Caco-2 (cell line): ENCODE measurements at places on chromosomes 3 and 15. TPM values are rescaled to one million over a fixed set of nuclear protein-coding genes. Genes with fewer than 3 reads are reported as not detected.

DNA sequence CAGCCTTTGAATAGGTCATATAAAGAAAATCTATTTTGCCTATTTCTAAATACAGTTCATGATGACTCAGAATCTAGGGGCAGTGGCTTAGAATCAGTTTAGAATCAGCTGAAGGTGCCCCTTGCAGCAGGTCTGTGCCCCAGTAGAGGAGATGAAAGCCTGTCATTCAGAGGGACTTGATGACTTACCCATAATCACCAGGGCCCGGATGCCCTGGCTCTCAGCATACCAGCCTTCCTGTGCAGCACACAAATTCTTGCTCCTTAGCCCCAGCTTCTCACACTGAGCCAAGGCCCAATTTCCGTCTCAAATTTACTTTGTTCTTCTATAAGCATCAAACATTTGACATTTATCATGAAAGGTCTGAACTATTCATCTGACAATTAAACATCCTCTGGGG is 83.2 kb upstream of the EOMES start:
- DNase-seq = no peak

SQOR gene
- total RNA-seq = 5.0 and 7.5 TPM in 2 replicates

GP5 gene
- total RNA-seq = 0.12 and 0.25 TPM in 2 replicates

DNA sequence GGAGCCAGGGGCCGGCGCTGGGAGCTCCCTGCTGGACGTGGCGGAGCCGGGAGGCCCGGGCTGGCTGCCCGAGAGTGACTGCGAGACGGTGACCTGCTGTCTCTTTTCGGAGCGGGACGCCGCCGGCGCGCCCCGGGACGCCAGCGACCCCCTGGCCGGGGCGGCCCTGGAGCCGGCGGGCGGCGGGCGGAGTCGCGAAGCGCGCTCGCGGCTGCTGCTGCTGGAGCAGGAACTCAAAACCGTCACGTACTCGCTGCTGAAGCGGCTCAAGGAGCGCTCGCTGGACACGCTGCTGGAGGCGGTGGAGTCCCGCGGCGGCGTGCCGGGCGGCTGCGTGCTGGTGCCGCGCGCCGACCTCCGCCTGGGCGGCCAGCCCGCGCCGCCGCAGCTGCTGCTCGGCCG is 1.5 kb downstream of the SMAD6 start:
- DNase-seq = no peak

DNA sequence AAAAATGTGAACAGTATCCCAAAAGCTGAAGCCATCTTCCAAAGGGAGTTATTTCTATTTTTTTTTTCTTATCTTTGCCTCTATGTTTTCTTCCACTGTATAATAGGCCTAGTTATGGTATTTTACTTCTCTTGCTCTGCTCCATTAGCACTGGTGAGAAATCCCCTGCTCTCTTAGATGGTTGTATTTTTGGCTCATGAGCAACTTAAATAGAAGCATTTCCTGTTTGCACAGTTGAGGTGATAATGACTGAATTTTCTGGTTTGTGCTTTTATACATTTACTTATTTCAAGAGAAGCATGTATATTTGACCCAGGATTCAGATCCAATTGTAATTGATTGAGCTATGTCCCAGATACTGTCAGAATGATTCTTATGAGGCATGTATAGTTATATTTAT is 61.6 kb upstream of the CD200R1L start:
- DNase-seq = no peak

CNTN4 gene
- 51.3 and 59.7 TPM in 2 replicates for total RNA-seq

DNA sequence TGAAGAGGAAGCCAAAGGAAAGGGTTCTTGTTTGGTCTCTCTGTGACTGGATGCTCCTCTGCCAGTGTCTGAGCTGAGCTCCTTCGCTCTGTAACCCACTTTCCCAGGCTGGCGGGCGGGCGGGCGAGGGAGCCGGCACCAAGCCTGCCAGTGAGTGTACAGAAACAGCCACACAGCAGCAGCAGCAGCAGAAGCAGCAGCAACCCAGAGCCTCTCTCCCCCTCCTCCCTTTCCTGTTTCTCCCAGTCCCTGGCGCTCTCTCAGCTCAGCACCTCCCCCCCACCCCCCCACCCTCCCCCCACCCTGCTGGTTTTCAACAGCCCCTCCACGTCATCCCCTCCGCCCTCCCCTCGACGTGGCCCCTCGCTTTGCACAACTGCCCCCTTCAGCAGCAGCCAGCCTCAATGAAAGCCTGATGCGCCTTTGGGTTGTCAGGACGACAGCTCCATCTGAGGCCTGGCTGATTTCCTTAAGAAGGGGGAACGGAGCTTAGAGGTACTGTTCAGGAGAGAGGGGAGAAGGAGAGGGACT is at the start of gene LSAMP:
TSS of gene LSAMP (minus strand) at position 177 of the 531 bp plus-strand sequence.
- no peak for DNase-seq

DNA sequence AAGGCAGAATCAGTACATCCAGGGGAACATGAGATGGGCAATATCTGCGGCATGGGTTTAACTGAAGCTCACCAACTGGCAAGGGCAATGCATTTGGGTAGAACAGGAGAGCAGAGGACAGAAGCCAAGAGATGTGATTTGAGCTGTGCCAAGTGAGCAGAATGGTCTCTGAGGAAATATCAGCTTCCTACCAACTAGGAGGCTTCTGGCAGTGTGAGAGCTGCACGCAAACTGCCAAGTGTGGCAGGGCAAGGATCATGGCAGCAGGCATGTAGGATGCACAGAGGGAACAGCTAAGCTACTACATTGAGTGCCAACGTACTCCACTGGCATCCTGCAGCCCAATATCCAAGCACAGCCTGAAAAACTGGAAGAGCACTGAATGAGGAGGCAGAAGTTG is 1036.5 kb downstream of the TUSC7 start:
- DNase-seq = no peak

- no peak for DNase-seq
These were observed 335.9 kb upstream of the KCNMB2 start for GRCh38 chr3:178200316-178200715.

RAP2B gene
- total RNA-seq = 11.5 and 13.2 TPM in 2 replicates

NOX5 gene
- total RNA-seq = 0.05 TPM in 1 of 2 replicates, not detected in the other

TRIM69 gene
- total RNA-seq = 5.8 and 6.7 TPM in 2 replicates

DNA sequence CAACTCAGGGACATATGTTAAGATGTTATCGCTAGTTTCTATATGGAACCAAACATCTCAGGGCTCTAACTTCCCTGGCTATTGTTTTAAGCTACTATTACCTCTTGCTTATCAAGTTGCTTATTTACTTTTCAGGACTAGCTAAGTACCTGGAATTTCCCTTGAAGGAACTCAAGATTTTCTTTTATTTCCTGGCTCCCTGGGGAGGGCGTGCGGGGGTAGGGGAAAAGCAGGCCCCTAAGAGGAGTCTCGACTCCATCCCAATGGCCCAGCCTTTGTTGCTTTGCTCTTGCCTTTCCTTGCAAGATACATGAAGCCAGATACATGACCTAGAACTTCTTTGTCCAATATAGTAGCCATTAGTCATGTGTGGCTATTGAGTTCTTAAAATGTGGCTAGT is 76.9 kb upstream of the STXBP5L start:
- no peak for DNase-seq

PEX5L gene
- total RNA-seq = not detected in 2 replicates

GRCh38 chr3:4703054-4703480 is 209.9 kb downstream of the ITPR1 start:
- no peak for DNase-seq

- no peak for DNase-seq
These were observed 2.6 kb upstream of the ULK3 start for GRCh38 chr15:74845581-74845980.

- no peak for DNase-seq
These were observed 16.1 kb downstream of the C3orf22 start for GRCh38 chr3:126542340-126543241.

FEZF2 gene
- total RNA-seq = not detected in 2 replicates

DNA sequence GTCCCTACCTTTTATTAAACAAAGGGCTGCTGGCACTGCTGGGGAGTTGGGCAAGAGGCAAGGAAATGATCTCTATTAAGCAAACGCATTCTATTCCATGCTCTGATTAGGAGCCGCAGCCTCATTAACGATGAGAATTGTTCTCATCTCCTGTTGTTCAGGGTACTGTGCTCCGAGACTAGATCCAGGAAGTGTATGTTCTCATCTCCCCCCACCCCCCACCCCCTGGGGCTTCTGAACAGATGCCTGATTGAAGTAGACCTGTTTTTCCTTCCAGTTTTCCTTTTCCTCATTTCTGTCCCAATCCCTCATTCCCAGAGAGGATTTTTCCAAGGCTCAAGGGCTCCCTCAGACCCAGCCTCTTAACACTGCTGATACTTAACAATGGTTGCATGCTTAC is 81.6 kb upstream of the FEZF2 start:
- DNase-seq = no peak

GRCh38 chr3:127758013-127758412 is 64.3 kb downstream of the MGLL start:
- DNase-seq = no peak

CLRN1 gene
- total RNA-seq = not detected in 2 replicates
